ENCODE measurements at places on chromosomes 4 and X.

- no peak for DNase-seq
These were observed 15.4 kb downstream of the AFP start for GRCh38 chr4:73451404-73451803.

DNA sequence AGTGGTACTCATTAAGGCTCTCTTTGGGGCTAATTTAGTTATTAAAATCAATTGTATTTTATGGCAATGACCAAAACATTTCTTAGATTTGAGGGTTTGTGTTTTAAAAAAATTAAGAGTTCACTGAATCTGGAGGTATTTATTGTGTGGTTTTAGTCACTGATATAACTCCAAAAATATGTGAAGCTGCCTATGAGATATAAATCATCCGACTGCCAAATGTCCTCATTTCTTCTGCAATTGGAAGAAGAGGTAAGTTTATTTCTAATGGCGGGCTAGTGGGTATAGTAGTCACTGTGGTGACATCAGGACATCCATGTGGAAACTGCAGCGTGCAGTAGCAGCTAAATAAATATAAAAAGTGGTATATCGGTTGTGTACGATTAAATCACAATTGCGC is 205.5 kb downstream of the MID1 start:
- no peak for DNase-seq

GRCh38 chr4:76802236-76803021 is 95.5 kb downstream of the SOWAHB start:
- DNase-seq, result no peak

DNA sequence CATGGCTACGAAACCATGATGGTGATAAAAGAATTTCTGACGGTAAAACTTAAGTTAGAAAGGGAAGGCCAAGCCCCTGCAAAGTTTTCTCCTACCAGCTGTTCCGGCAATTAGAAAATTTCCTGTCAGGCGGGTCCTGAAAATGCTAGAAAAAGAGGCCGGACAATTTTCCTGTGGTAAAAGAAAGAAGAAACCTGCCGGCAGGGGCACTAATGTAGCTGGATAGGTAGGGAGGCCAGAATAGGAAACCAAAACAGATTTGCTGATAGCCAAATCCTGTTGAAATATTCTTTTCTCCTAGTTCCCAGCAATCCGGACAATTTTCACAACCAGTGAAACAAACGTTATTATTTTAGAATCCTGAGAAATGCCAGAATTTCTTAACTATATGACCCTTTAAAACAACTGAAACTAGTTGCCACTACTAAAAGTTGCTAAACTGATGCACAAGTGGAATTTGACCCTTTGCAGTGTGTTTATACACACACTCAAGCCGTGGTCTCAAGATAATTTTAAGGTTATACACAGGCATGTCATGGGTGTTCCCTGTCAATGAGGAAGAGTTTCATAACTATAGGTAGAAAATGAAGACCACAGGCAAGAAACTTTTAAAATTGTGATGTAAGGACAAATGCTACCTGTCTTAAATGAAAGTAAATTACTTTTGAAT is 47.7 kb downstream of the RPS6KA3 start:
- no peak for DNase-seq

- DNase-seq, result no peak
These were observed 436.0 kb downstream of the CENPC start for GRCh38 chr4:67109276-67109675.

DNA sequence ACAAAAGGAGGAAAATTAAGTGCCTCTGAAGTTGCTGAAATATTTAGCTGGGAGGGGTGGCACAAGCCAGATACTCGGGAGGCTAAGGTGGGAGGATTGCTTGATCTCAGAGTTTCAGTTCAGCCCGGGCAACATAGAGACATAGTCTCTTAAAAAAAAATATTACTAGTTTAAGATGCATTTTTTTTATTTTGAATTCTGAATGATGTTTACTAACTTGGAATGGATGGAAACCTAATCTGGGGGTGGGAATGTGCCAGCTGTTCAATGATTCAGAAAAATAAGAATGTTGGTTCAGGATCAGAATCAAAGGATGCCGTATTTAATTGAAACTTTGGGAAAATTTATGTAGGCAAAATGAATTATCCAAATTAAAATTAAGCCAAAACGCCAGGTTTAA is 167.2 kb upstream of the ANK2 start:
- no peak for DNase-seq

GRCh38 chrX:74550295-74550802 is 64.1 kb downstream of the RLIM start:
- DNase-seq, result peak; percentile 74

- DNase-seq, result no peak
These were observed 112.3 kb upstream of the SFRP2 start for GRCh38 chr4:153901220-153901619.

DNA sequence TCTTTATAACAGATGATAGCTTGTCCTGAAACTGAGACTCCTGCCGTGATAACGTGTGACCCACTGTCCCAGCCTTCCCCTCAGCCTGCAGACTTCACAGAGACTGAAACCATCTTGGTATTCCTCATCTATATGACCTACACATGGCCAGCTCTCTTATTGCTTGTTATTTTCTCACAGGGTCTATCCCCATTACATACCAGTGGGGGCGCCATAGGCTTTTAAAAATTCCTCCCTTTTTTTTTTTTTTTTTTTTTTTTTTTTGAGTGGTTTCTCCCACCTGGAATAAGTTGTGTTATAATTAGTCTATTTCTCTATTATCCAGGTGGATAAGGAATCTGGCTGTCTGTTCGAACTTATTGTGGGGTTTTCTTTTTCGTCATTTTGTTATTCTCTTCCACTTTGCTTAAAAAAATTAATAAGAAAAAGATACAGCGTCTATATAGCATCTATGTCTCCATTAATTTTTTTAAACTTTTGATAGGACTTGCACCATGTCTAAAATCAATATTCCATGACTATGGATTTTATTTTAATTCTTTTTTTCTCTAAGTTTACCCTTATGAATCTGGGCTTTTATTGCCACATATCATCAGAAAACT is 47.2 kb downstream of the GYG2 start:
- DNase-seq, result no peak

DNA sequence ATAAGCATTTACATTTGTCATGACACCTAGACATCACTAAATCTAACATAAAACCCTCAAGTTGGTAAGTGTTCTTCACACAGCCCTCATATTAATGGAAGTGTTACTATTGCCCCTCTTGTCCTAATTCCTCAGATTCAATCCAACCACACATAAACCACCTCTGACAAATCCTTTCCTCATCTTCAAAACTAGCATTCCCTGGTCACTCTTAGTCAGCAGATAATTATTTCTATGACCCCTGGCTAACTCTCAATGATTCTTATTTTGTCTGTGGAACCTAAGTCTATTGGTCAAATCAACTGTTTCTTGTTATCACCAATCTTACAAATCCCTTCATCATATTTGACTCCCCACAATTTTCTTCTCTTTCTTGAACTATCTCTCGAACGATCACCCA is 168.6 kb downstream of the PPP3CA start:
- DNase-seq, result no peak

GRCh38 chr4:53479736-53480525 is 102.5 kb downstream of the FIP1L1 start:
- DNase-seq, result no peak

- DNase-seq, result no peak
These were observed 99.5 kb downstream of the NEUROG2 start for GRCh38 chr4:112416464-112416863.

GRCh38 chr4:147104768-147105167 is 159.1 kb upstream of the TTC29 start:
- no peak for DNase-seq

- DNase-seq, result no peak
These were observed 70.5 kb downstream of the CPE start for GRCh38 chr4:165449333-165449732.

DNA sequence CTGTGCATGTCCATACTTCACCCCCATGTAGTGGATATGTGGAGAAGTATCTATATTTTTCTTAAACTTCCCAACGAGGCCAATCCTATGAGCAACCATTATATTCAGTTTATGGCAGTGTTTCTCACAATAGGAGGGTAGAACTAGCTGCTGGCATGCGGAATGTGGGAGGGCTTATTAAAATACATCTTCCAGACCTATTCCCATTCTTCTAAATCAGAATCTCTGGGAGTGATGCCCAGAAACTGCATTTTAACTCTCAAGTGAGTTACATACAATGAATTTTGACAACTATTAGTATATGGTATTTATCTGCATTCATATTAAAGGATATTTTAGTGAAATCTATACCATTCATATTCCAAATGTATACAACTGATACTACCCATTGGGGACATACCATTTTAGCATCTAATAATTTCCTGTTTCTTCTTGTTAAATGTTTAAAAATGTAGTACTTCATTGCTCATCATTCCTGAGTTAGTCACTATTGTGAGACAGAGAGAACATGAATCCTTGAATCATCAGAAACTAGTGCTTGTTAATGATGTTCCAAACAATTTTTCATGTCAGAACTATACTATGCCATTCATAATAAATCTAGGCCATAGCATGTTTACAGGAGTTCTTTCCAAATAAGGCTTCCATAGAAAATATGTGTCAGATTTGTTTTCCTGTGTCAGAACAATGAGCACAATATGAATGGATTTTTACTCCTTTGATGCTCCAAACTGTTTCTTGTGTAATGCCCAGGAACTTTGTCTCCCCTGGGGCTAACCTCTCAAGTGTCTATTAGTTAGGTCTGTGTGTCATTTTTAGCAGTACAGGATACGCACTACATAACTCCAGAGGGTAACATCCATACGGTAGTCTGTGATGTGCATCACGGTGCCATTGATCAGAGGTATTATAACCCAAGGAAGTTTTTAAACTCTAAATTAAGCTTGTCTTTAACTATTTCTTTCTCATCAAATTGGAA is 198.8 kb upstream of the BMP3 start:
- DNase-seq, result no peak

DNA sequence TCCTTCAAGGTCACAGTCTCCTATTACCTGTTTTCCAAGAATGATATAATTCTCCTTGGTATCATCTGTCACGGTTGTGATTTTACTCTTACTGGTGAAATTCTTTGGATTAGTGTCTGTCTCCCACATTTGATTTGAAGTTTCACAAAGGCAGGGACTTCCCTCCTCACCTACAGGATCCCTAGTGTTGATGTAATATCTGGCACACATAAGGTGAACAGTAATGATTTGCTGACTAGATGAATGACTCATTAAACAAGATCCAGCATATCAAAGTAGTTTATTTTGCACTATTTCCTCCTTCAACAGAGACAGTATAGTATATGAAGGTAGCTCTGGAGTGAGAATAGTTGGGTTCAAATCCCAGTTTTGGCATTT is 135.3 kb upstream of the IL1RAPL2 start:
- DNase-seq, result no peak
